ENCODE measurements at places on chromosomes 1 and 21.

DNA sequence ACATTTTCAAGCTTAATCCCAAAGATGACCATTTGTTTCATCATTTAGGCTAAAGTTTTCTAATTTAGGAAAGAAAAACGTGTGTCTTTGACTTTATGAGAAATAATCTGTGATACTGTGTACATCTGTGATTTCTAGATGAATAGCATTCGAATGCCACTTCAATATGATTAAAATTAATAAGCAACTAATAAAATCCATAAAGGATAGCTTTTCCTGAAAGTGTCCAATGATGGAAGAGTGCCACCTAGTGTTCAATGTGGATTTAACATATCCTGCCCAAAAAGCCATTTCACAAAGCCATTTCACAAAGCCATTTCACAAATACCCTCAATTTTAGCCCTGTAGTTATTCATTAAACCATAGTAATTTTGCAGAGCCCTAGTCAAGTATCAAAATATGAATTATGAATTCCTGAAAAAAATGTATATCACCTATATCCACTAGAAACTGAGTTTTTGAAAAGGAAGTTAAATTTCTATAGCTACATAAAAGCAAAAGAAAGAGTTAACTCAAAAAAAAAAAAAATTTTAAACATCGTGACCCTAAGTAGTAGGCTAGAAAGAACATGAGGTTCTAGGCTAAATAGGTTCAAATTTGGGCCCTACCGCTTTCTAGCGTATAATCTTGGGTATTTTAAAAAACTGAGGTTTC, 19.1 kb downstream of the NME7 start:
- H3K36me3 ChIP-seq: no peaks in the 10 kb centered on the region
- peak; percentile 82 for DNase-seq
- H3K4me1 ChIP-seq: no peaks in the 10 kb centered on the region
- H3K27ac ChIP-seq: no peak overlapping the region
- no peak overlapping the region for H3K4me3 ChIP-seq
- H3K27me3 ChIP-seq: no peaks in the 10 kb centered on the region

DNA sequence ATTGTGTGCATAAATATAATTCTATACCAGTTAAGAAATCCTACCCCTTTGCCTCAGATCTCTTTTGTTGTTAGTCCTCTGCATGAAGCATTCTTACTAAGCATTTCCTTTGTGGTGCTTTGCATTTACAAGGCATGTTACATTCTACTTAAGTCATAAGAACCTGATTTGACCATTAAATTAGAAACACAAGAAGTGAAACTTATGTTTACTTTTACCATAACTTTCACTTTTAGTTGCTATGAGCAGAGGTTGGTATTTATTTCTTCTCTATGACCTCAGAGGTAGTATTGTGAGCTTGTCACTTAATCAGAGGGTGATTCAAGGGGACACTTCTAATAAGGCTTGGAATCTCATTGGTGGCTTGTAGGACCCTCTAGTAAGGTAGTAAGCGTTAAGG, 9.0 kb downstream of the FAM20B start:
- H3K36me3 ChIP-seq: no peaks in the 10 kb centered on the region
- H3K4me1 ChIP-seq: peaks cover 16% of the 10 kb centered on the region
- no peaks in the 10 kb centered on the region for H3K27me3 ChIP-seq
- H3K27ac ChIP-seq: peak overlapping the region; percentile 16
- DNase-seq: peak; percentile 66

- H3K4me1 ChIP-seq: peaks cover 1% of the 10 kb centered on the region
- no peak overlapping the region for H3K27ac ChIP-seq
- H3K27me3 ChIP-seq: no peaks in the 10 kb centered on the region
- H3K36me3 ChIP-seq: peaks cover 13% of the 10 kb centered on the region
These were observed 36.3 kb downstream of the WDR4 start for GRCh38 chr21:42843056-42843455.

DNA sequence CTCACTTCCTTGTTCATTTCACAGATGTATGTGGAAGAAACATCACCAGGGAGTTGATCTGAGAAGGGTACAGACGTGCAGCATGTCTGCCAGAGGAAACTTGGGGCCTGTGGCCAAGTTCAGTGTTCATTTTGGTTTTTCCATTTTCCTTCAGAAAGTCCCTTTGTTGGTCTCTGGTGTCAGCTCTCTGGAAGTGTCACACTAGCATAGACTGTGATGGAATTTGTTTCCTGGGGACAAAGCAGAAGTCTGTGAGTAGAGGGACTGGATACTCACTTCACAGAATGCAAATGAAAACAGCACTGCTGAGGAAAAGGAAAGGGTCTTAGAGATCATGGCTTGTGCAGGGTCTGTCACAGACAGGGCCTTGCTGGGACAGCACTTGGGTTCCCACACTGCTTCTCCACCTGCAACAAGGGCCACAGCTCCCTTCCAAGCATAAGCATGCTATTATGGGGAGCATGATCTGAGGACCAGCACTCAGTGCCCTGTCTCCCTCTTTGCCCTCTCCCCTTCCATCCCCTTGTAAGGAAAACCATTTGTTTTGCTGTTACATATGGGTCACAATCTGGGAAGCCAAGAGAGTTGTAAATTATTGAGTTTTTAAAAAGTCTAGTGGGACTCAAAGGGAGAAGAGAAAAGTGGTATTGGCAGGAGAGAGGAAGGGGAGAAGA, 31.4 kb upstream of the CD84 start:
- H3K4me3 ChIP-seq: no peak overlapping the region
- no peak overlapping the region for H3K27ac ChIP-seq
- peaks cover 9% of the 10 kb centered on the region for H3K4me1 ChIP-seq
- H3K27me3 ChIP-seq: no peaks in the 10 kb centered on the region

GRCh38 chr21:30882866-30883597, 1.7 kb upstream of the KRTAP11-1 start:
- no peaks in the 10 kb centered on the region for H3K4me1 ChIP-seq
- no peaks in the 10 kb centered on the region for H3K27me3 ChIP-seq
- no peak for DNase-seq
- H3K27ac ChIP-seq: no peak overlapping the region

- no peaks in the 10 kb centered on the region for H3K4me1 ChIP-seq
- no peaks in the 10 kb centered on the region for H3K36me3 ChIP-seq
- H3K4me3 ChIP-seq: no peak overlapping the region
These were observed 818.9 kb downstream of the KCNT2 start for GRCh38 chr1:195789321-195789720.

GRCh38 chr1:206709772-206710459, 25.2 kb downstream of the MAPKAPK2 start:
- H3K27me3 ChIP-seq: no peaks in the 10 kb centered on the region
- no peaks in the 10 kb centered on the region for H3K36me3 ChIP-seq
- H3K4me1 ChIP-seq: peaks cover 34% of the 10 kb centered on the region
- no peak overlapping the region for H3K4me3 ChIP-seq
- DNase-seq: no peak

DNA sequence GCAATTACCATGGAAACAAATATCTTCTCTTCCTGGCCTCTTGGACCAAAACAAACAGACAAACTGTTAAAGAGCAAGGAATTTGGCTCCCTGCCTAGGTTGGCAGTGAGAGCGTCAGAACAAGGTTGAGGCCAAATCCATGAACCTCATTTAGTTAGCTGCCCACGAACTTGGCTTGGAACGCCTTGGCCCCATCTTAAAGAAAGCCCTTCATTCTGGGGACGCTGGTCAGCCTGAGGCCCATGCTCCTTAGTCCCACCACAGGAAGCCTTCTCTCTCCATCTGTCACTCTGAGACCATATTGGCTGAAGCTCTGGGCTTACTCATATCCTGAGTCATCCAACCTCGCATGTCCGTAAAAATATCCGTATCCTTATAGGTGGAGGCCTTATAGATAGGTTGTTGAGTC, 62.4 kb upstream of the DIRAS3 start:
- no peaks in the 10 kb centered on the region for H3K27me3 ChIP-seq
- no peaks in the 10 kb centered on the region for H3K36me3 ChIP-seq
- H3K27ac ChIP-seq: no peak overlapping the region

DNA sequence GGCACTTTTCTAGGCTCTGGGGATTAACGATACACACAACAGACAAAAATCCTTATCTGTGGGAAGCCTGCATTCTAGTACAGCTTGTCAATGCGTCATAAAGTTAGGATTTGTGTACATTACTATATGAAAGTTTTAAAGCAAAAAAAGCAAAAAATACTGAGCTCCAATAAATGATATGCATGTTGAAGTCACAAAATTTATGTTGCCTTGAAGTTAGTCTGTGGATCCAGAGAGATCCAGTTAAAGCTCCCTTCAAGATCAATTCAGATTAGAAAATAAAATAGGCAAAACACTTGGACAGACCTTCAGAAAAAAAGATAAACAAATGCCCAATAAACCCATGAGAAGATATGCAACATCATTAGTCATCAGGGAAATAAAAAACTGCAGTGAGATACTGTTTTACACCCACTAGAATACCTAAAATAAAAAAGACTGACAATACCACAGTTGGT, 33.1 kb upstream of the KCNQ4 start:
- H3K4me1 ChIP-seq: no peaks in the 10 kb centered on the region
- DNase-seq: no peak
- peaks cover 47% of the 10 kb centered on the region for H3K36me3 ChIP-seq
- H3K27me3 ChIP-seq: no peaks in the 10 kb centered on the region
- H3K4me3 ChIP-seq: no peak overlapping the region
- H3K27ac ChIP-seq: no peak overlapping the region

DNA sequence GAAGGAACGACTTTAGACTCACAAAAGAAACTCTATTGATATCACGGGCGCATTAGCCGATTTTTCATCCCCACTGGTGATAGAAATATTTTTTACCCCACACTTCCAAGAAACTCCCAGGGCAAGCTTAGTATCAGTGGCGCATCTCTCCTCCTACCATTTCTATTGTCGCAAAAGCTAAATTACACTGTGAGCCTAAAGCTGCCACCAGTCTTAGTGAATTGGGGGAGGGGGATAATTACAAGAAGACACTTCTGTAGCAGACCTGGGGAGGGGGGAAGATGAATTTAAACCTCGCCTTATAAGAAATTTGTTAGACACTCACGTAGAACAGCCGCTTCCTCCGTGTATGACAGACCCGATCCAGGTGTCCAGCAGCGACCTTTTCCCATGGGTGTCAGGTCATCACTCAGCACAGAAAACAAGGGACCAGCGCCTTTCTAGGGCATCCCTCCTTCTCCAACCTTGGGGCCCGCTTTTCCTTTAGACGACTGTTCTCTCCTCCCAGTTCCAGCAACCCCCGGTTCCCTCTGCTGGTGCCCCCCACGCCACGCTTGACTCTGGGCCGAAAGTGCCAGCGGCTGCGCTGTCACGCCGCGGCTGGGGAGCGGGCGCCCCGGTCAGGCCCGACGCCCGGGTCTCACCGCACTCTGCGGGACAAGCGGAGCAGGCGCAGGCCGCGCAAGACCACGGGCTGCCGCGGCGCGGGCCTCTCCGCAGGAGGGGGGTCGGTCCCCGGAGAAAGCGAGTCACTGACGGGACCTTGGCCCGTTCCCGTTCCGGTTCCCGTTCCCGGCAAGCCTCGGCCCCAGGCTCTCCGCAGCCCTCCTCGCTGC, 821 bp downstream of the PHC2 start:
- DNase-seq: peak; percentile 29
- no peak overlapping the region for H3K27ac ChIP-seq
- no peaks in the 10 kb centered on the region for H3K27me3 ChIP-seq
- H3K4me1 ChIP-seq: peaks cover 1% of the 10 kb centered on the region
- H3K4me3 ChIP-seq: peak overlapping the region; percentile 68

DNA sequence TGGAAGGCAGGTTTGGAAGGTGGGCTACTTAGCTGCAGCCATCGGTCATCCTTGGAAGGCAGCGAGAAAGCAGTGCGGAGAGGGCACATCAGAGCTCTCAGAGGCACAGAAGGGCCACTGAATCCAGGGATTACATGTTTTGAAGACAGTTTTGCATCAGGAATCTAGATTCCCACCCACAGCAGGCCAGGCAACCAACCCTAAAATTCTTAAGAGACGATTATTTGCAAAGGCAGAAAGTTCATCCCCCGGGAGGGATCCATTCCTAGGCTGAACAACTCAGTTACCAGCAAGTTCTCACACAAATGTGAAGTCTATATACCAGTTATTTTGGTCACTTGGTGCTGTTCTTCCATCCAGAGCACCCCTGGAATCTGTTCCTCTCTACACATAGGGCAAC, 457.3 kb upstream of the VAMP3 start:
- no peaks in the 10 kb centered on the region for H3K4me1 ChIP-seq
- no peak overlapping the region for H3K27ac ChIP-seq
- no peaks in the 10 kb centered on the region for H3K36me3 ChIP-seq
- DNase-seq: no peak
- H3K4me3 ChIP-seq: no peak overlapping the region
- peaks cover 2% of the 10 kb centered on the region for H3K27me3 ChIP-seq

DNA sequence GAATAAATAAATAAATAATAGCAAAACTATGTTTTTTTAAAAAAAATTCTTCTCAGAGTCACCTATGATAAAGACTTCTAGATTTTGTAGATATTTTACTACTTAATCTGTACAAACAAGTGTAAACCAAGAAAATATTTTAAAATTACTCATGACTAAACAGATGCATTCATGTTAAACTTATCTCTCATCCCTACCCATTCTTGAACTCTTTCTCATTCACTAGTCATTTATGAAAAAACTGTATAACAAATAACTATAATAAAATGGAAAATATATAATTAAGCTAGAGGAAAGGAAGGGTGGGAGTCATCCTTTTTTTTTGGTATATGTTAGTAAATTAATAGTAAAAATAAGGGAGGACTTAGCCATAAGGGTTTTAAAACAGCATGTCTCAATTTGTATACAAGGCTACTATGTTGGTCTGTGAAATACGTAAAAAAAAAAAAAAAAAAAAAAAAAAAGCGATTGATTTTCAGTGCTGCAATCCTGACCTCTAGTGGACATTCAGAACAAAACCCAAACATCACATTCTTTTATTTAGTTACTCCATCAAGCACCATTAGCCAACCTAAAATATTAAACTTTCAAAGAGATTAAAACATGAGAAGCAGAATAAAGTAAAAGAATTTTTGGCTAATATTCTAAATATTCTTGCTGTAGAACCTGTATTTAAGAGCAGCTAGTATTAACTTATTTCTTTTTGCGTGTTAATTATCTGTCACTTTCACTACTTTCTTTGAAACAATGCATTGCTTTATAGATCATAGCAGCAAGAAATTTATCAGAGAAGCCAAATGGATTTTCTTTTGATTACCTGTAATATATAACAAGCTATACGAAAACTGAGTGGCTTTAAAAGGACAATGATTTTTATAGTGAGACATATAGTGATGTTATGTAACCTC, 255.8 kb upstream of the CACYBP start:
- peaks cover 4% of the 10 kb centered on the region for H3K4me1 ChIP-seq
- peak; percentile 80 for DNase-seq
- no peaks in the 10 kb centered on the region for H3K36me3 ChIP-seq
- H3K27me3 ChIP-seq: no peaks in the 10 kb centered on the region

DNA sequence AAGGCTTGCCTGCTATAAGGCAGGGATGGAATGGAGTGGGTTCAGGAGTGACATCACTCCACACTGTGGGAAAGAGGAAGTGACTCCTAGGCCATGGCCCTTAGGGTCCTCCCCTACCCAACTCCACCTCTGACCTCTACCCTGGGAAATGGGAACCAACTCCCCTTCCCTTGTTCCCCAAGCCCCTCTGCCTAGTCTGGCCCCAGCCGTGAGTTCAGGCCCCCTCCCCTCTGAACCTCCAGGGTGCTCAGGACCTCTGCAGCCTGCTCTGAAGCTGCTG, 3.8 kb upstream of the GUCA2A start:
- H3K27ac ChIP-seq: no peak overlapping the region
- peaks cover 6% of the 10 kb centered on the region for H3K4me1 ChIP-seq
- no peaks in the 10 kb centered on the region for H3K36me3 ChIP-seq
- no peaks in the 10 kb centered on the region for H3K27me3 ChIP-seq
- no peak overlapping the region for H3K4me3 ChIP-seq

- H3K4me3 ChIP-seq: no peak overlapping the region
- H3K27me3 ChIP-seq: no peaks in the 10 kb centered on the region
- H3K27ac ChIP-seq: no peak overlapping the region
- H3K4me1 ChIP-seq: peaks cover 12% of the 10 kb centered on the region
- H3K36me3 ChIP-seq: no peaks in the 10 kb centered on the region
- DNase-seq: no peak
These were observed 6.1 kb upstream of the AK2 start for GRCh38 chr1:33042831-33043230.

All from common myeloid progenitor, CD34-positive (primary cell).